ENCODE measurements at places on chromosomes 7 and 10.

DNA sequence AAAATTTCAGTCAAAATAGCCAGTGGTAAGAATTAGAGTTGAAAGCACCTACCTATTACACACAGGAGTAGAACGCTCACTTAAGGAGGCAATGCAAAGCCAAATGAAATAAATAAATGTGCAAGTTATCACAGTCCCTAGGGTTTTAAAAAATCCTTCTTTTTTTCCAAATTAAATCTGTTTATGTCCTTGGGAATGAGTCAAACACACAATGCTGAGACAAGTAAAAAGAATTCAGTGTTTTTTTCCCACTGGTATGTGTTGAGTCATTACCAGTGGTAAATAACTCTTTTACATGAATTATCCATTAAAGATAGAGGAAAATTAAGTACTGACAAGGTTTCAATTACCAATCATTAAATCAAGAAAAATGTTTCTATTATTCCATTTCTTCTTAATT lies 438.6 kb downstream of the TNS3 start:
- DNase-seq, result no peak

GRCh38 chr10:5469353-5470061 lies 29.9 kb downstream of the CALML5 start:
- DNase-seq, result no peak

DNA sequence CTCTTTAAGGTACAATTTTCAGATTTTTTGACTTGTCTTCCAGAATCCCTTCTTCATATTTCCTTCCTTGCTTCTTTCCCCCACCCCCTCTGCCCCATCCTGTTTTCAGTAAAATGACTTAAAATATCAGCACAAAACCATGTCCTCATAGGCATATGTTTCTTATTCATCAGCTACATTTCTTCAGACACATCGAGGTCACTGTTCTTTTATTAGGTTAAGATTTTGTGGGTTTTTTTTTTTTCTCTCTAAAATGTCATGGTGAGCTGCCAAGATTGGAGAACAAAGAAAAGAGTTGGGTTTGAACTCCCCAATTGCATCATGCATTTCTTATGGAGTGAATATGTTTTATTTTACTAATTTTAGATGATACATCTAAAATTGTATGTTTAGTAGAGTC lies 35.8 kb downstream of the LAMB4 start:
- no peak for DNase-seq

- no peak for DNase-seq
Observed at GRCh38 chr7:46713868-46714596, 793.0 kb upstream of the IGFBP3 start.

DNA sequence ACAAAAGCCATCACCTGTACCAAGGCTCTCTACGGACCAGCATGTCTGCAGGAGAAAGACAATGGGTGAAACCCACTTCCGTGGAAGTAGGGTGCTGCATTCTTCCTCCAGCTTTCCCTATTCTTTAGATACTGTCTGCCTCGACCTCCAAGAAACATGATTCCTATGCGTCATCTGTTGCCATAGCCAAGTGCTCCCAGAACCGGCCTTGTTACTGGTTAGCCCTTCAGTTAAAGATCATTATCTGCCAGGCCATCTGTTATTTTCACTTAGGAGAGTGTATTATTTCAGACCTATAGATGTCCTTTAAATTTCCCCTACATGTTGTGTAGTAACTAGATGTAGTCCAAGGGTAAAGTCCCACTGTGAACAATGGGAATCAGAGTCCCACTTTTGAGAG lies 89.0 kb upstream of the KIAA1217 start:
- DNase-seq, result no peak

GRCh38 chr7:155470686-155471638 lies 13.0 kb downstream of the EN2 start:
- no peak for DNase-seq

GRCh38 chr10:111481261-111481826 lies 404.5 kb downstream of the ADRA2A start:
- no peak for DNase-seq

DNA sequence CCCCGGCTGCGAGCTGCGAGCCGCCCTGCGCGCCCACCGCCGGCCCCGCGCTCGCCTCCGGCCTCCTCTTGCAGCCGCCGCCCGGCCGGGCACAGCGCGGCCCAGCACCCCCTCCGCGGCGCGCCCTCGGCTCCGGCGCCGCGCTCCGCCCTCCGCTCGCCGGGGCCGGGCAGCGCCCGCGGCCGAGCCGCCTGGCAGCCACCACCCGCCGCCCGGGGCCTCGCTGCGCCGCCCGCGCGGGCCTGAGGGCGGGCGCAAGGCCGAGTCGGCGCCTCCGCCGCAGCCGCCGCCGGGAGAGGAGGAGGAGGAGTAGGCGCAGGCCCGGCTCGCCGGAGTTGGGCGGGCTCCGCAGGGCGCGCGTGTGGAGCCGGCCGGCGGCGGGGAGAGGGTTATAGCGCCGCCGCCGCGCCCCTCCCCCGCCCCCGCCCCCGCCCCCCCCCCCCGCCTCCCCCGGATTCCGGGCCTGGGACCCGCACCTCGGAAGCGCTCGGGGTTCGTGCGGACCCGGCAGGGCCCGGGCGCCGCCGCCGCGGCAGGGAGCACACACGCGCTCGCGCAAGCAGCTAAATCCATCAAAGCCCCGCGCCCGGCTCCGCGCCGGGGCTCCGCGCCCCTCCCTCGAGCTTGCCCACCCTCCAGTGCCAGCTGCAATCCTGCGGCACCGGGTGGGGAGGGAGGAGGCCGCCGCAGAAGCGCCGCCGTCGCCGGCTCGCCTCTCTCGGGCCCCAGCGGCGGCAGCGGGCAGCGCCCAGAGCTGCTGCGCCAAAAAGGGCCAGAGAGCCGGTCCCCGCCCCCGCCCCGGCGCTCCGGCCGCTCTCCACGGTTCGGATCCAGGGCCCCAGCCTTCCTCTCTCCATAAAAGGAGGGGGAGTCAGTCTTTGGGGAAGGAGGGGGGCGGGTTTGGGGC lies at the start of gene PDGFA:
Gene PDGFA, minus strand, starts transcription at position 363 of the 907 bp plus-strand sequence. CDS start 845 bp downstream, outside the sequence.
- no peak for DNase-seq

DNA sequence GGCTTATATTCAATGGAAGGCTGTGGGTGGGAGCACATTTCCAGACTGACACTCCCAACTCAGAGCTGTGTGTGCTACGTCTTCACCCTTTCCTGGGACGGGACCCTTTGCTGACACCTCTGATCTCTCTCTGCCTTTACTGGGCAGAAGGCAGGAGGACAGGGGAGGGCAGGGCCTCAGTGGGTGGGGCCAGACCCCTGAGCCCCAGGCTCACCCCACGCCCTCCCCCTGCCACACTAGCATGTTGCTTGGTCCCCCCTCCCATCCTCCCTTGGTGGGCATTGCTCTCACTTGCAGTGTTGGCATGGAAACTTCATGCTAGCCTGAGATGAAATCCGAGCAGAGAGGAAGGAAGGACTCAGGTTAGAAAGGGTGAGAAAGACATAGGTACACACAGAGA lies 18.4 kb downstream of the TMEM273 start:
- DNase-seq, result no peak

GRCh38 chr10:128114901-128115300 lies 11.3 kb downstream of the MKI67 start:
- DNase-seq, result no peak

- DNase-seq, result no peak
Observed at GRCh38 chr10:50400694-50401093, 149.4 kb upstream of the ASAH2 start.

DNA sequence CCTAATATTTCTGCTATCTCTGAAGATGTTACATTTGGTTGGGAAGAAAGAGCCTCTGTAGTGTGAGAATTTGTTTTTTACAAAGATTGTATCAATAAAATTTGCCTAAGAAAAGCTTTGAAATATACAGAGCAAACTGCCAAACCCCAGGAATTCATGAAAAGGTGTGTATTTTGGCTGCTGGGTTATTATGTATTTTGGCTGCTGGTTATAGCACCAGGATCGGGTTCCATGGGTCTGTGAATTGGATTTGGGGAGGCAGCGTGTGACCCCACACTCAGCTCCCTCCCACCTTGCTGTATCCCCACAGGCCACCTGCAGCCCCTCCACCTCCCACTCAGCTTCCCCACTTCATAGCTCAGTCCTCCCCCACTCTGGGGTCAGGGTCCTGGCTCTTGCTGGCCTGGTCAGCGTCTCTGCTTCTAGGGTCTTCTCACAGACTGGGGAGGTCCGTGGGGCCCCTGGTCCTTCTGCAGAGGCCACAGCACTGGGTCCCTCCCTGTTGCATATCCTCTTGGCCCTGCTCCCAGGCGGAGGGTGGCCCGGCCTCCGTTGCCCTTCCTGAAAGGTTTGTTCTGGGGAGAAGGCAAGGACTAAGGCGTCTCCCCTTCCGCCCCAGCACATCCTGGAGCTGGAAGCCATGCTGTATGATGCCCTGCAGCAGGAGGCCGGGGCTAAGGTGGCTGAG lies 24.0 kb upstream of the DPYSL4 start:
- DNase-seq, result no peak

- no peak for DNase-seq
Observed at GRCh38 chr10:71486484-71487114, 89.9 kb downstream of the CDH23 start.

DNA sequence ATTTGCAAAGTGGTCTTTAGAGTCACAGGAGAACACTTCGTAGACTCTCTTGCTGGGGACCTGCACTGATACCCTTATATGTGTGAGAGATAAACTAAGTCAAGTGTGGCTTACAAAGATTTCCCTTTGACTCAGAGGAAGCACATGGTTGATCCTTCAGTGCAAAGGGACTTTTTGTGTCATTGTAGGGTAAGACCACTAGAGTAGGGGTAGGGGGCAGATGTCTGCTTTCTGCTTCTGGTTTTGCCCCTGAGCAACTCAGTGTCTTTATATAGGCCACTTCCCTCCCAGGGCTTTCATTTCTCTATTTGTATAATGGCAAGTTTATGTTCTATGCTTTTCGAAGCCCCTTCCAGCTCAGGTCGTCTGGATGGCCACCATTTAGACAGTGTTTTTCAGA lies 281.7 kb downstream of the SORCS3 start:
- DNase-seq, result no peak

DNA sequence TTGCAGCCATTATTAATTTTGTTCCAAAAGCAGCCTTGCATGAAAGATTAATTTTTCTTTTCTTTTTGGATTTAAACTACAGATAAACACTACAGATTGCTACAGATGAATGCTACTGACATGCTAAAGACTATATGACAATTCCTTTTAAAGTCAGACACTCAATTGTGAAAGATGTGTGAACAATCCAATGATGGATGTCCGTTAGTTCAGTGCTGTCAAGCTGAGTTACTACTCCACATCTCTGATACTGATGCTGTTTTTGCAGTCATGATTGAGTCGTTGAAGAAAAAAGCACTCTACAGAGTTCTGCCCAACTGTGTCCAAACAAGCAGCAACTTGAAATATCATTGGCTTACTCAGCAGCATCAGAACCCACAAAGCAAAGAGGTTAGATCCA lies 146.8 kb downstream of the OTUD1 start:
- DNase-seq, result no peak

- DNase-seq, result no peak
Observed at GRCh38 chr10:80296942-80297341, 7.5 kb upstream of the MAT1A start.

DNA sequence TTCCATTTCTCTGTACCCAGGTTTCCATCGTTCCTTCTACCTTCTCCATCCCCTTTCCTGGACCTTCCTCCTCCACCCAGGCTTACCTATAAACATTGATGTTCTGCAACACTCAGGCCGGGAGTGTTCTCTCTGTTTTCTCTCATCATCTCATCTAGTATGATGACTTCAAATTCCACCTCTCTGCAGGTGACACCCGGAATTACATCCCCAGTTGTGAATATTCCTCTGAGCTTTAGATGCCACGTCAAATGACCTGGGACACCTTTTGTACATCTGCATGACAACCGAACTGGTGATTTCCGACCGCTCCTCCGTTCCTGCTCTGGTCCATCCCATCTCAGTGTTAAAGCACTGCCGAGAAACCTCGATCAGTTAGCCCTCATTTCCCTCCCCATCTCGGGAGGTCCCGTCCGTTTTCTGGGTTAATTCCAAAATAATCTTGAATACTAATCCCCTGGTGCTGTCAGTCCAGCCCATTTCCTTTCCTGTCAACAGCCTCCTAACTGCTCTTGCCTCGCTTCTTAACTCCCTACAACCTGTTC lies 76.7 kb upstream of the SAMD8 start:
- DNase-seq, result no peak

GRCh38 chr7:50653126-50653864 lies 88.1 kb upstream of the DDC start:
- no peak for DNase-seq

- no peak for DNase-seq
Observed at GRCh38 chr7:51228386-51228958, 88.1 kb downstream of the COBL start.

DNA sequence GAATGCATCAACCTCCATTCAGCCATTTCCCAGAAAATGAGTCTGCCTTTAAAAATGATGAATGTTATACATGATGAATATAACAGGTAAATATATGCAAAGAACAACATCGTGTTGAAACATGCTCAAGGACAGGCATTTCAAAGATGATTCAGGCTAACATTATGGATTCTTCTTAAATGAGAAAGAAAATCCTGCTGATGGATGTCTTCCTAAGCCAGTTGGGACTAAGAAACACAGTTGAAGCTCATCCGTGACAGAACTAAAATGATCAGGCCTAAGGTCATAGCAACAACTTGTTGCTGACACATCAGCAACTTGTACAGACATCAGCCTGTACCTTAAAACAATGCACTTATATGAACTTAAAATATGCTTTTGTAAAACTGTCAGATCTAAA lies 267.9 kb downstream of the MAGI2 start:
- DNase-seq, result no peak

- DNase-seq, result no peak
Observed at GRCh38 chr7:45217358-45217757, 59.8 kb downstream of the RAMP3 start.

- DNase-seq, result no peak
Observed at GRCh38 chr10:88028654-88029053, 165.2 kb downstream of the PTEN start.

DNA sequence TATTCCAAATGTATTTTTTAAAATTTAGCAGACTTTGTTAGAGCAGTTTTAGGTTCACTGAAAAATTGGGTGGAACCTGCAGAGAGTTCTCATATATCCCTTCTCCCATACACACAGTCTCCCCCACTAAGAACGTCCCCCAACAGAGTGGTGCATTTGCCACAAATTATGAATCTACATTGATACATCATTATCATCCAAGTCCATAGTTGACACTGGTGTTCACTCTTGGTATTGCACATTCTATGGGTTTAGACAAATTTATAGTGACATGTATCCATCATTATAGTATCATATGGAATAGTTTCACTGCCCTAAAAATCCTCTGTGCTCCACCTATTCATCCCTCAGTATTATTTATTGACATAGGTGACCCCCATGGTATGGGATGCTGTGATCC lies 97.3 kb upstream of the AFAP1L2 start:
- no peak for DNase-seq

- no peak for DNase-seq
Observed at GRCh38 chr10:74837743-74838142, 11.3 kb downstream of the KAT6B start.
